HT1080 (cell line): ENCODE measurements at places on chromosomes 13 and 19. TPM values are rescaled to one million over a fixed set of nuclear protein-coding genes. Genes with fewer than 3 reads are reported as not detected.

The ADM5 gene
- total RNA-seq = 9.6 and 11.1 TPM in 2 replicates

The ZNF724 gene
- total RNA-seq = 5.9 and 6.5 TPM in 2 replicates

The CEBPA gene
- 1.7 and 1.9 TPM in 2 replicates for total RNA-seq

The MED16 gene
- 18.1 and 20.8 TPM in 2 replicates for total RNA-seq

The C1QTNF9 gene
- 0.51 and 0.57 TPM in 2 replicates for total RNA-seq

The CFD gene
- not detected in 2 replicates for total RNA-seq

The S1PR4 gene
- total RNA-seq = 0.06 and 0.20 TPM in 2 replicates

The ZNF728 gene
- not detected in 2 replicates for total RNA-seq

The SAFB2 gene
- total RNA-seq = 32.7 and 33.2 TPM in 2 replicates

The TDRD12 gene
- total RNA-seq = 0.05 TPM in 1 of 2 replicates, not detected in the other

The ZNF793 gene
- 0.19 TPM in 1 of 2 replicates, not detected in the other for total RNA-seq

The SHANK1 gene
- 9.3 and 10.5 TPM in 2 replicates for total RNA-seq

The POSTN gene
- total RNA-seq = not detected in 2 replicates

The MYPOP gene
- total RNA-seq = 2.2 and 4.4 TPM in 2 replicates

The PABPC3 gene
- 0.20 and 0.27 TPM in 2 replicates for total RNA-seq

The ZNF135 gene
- total RNA-seq = 0.03 TPM in 1 of 2 replicates, not detected in the other

The CYP4F8 gene
- total RNA-seq = not detected in 2 replicates

The PGLYRP2 gene
- not detected in 2 replicates for total RNA-seq

The YIF1B gene
- total RNA-seq = 120 and 122 TPM in 2 replicates

The SMIM17 gene
- total RNA-seq = not detected in 2 replicates

The RUBCNL gene
- 0.11 TPM in 1 of 2 replicates, not detected in the other for total RNA-seq

The ZNF805 gene
- 6.4 and 7.3 TPM in 2 replicates for total RNA-seq

The MBD3L2 gene
- not detected in 2 replicates for total RNA-seq

The PROSER3 gene
- 8.6 and 10.8 TPM in 2 replicates for total RNA-seq
